ENCODE measurements at places on chromosomes 5 and 9.

DNA sequence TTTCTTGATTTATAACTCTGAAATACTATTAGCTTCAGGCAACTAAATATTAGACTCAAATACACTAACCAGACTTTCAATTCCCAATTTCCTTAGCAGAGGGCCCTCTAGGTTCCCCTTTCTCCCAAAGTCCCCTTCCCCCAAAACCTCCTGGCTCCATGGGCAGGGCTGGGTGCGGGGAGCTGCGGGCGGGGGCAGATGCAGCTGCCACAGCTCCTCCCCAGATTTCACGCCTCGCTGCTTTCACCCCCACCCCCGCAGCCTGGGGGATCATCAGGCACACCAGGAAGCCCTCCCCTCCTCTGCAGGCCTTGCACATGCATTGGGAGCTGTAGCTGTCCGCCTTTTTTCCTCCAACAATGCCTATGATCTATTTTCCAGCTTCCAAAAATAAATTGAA lies 82.8 kb upstream of the SPATA31C2 start:
- no peak for DNase-seq

- DNase-seq, result no peak
These were observed 159.5 kb upstream of the CDH10 start for GRCh38 chr5:24804221-24804681.

GRCh38 chr5:4348423-4348822 lies 752.8 kb downstream of the IRX1 start:
- no peak for DNase-seq

DNA sequence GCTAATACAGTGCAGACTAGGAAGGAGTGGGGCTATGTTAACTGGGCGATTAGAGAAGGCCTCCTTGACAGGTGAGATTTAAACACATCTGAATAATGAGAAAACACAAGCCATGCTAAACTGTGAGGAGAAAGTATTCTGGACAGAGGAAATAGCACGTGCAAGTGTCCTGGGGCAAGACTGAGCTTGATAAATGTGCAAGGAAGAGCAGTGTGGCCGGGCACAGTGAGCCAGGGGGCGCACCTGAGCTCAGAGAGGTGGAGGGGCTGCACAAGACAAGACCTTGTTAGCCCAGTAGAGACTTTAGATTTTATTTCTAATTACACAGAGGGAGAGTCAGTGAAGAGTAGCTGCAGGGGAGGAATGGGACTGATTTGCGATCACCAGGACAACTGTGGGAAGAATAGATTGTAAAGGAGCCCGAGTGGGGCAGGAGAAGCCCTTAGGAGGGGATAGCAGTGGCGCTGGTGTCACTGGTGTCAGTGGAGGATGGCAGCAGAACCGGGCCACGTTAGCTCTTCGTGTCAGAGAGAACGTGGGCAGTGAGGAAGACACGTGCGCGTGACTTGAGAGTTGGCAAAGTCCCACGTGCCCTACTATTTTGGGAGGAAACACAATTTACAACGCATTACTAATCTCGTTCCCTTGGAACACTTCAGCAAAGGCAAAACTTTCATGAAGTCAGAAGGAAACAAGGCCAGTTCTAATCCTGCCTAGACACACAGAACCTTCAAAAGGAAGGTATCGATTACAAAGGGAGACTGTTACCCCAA lies 17.9 kb upstream of the C5orf47 start:
- DNase-seq, result no peak

DNA sequence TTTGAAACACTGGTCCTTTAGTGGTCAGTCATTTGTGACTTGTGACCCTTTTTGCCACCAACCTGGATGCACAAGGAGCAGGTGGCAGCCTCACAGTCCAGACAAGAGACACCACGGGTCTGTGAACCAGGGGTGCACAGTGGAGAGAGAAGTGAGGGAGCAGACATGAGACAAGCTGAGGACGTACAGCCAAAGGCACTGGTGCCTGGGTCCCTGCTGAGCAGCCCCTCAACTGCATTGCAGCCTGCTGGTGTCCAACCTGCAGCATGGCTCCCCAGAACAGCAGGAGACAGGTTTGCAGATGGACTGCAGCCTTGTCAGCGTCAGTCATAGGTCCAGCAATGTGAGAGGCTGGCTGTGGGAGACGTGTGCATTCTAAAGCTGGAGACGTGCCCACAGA lies 124.2 kb upstream of the FSTL4 start:
- no peak for DNase-seq

GRCh38 chr9:90956026-90956810 lies 154.6 kb downstream of the SYK start:
- DNase-seq, result no peak

- DNase-seq, result no peak
These were observed 323.9 kb upstream of the PTGER4 start for GRCh38 chr5:40355846-40356245.

- no peak for DNase-seq
These were observed 51.5 kb downstream of the KLF9 start for GRCh38 chr9:70362952-70363351.

- no peak for DNase-seq
These were observed 323.0 kb downstream of the SPOCK1 start for GRCh38 chr5:137176126-137176525.

GRCh38 chr5:4295663-4296339 lies 700.2 kb downstream of the IRX1 start:
- DNase-seq, result peak; percentile 15

GRCh38 chr9:20984506-20984905 lies 46.9 kb downstream of the HACD4 start:
- no peak for DNase-seq

DNA sequence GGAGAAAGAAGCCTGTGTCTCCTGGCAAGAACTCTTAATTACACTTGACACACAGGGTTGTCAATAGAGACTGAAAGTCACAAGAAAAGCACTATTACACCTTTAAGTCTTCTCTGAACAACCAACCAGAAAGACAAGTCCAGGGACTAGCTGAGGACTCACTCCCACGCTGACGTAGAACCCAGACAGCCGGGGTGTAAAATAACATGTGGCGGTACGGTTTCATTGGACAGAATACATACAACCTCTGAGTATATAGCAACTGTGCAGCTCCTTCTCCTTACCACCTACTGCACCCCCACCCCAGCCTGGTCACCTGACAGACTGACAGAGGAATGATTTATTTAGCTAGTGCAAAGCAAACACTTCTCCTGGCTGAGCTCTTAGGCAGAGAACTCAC lies 103.4 kb upstream of the RASEF start:
- no peak for DNase-seq
